ENCODE measurements at places on chromosomes 2 and 18. TPM values are rescaled to one million over a fixed set of nuclear protein-coding genes. Genes with fewer than 3 reads are reported as not detected.

- no peak for DNase-seq
Observed at GRCh38 chr2:25411281-25411680, 69.6 kb upstream of the DNMT3A start.

Gene DPYSL5
- not detected for total RNA-seq

- DNase-seq: peak; percentile 16
Observed at GRCh38 chr18:22465859-22466457, 48.2 kb upstream of the CTAGE1 start.

GRCh38 chr18:36960038-36960437 is 131.1 kb downstream of the KIAA1328 start:
- DNase-seq: no peak

- no peak for DNase-seq
Observed at GRCh38 chr2:160257041-160257742, 57.1 kb upstream of the ITGB6 start.

Gene NETO1
- 1.6 TPM for total RNA-seq

DNA sequence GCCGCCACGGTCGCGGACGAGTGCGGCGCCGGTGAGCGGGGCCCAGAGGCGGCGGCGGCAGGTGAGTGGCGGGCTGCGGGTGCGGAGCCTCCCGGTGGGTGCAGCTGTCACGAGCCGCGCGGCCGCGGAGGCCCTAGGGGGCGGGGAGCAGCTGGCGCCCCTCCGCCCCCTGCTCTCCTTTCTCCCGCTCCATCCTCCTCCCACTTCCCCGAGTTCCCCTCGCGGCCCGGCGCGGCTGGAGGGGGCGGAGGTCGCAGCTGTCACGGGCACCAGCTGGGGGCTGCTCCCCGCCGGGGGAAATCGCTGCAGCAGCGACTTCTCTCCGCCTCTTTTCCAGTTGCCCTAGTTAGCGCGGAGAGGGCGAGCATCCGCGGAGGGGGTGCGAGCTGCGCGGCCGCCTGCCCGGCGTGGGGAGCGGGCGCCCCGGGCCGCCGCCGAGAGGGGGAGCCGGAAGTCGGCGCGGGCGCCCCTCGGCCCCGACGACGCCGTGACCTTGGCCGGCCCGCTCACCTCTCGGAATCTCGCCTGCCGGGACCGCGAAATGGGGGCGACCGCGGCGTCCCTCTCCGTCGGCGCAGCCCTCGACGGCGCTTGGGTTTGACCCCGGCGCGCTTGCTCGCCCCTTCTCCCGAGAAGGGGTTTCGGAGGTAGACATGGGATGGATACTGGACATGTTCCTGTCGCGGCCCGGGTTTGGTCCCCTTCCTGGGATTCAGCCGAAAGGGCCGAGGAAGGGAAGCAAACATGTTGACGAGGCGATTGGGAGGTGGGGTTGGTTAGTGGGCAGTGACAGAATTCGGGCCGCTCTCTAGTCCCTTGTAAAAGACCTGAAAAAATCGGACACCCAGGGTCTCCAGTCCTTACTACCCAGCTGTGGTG is 727 bp downstream of the NCOA1 start:
- peak; percentile 72 for DNase-seq

DNA sequence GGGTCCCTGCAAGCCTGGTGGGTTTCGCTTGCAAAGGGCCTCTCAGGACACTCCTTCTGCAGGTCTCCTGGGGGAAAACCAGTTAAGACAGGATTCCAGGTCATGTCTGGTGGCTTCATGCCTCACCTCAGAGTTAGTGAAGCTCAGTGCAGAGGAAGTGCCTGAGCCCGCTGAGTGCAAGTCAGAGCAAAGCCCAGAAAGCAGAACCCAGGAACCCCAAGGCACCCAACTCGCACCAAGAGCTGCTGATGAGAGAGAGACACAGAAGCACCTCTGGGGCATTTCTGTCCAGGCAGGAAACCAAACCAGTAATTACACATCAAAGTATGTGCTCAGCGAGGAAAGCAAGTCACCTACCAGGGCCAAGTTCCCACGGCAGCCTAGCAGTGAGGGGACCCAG is 78.4 kb downstream of the ARHGEF4 start:
- no peak for DNase-seq

Data from kidney (tissue), 22 donors.